ENCODE measurements at places on chromosomes 2 and 18.

DNA sequence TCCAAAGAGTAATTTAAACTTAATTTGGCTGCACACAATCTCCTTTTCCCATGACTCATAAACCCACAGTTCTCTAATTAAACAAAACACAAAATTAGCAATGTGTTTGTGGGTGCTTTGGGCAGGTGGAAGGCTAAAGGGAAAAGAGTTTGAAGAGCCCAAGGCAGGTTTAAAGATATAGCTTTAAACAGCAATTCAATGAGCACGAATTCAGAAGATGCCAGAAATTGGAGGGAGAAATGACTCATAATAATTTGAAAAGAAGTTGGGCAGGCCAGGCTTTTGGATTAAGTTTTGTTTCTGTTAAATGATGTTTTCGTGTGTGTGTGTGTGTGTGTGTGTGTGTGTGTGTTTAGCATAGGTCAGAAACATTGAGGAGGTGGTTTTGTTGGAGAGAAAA, 594.8 kb upstream of the ZEB2 start:
- no peak for DNase-seq

GRCh38 chr2:15591373-15591691, 336 bp upstream of the DDX1 start:
- no peak for DNase-seq

- no peak for DNase-seq
These were observed 259.0 kb downstream of the ZNF385B start for GRCh38 chr2:179602452-179602851.

DNA sequence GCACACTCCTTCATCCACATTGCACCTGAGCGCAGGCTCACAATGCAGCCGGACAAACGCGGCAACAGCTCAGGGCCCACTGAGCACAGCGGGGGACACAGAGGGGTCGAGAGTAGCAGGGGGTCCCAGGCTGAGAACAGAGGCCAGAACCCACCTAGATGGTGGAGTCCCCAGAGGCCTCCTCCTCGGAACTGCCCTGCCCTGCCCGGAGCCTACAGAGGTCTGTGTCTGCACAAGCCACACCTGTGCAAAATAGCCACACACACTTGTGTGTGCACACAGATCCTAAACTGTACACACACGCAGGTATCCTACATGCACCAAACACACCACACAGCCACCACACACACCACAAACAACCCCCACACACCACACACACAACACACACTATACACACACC, 72.8 kb downstream of the TMEM18 start:
- no peak for DNase-seq

- DNase-seq, result peak; percentile 7
These were observed 387.8 kb downstream of the ZNF521 start for GRCh38 chr18:24964216-24964615.

DNA sequence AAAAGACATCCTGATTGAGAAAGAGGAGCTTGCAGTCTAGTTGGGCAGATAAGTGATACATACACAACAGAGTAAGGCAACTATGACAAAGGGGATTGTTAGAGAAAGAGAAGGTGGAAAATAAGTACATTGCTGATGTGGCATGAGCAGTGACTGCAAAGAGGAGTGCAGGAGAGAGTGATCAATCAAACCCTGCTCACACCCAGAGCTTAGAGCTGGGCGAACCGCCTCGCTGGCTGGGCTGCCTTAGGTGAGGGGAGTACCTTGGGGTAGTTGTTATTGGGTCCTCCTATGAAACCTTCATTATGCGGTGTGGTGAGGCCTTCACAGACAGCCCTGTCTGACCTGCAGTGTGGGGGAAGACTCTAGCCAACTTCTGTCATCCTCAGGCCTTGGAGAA, 161.7 kb downstream of the FHOD3 start:
- DNase-seq, result no peak

DNA sequence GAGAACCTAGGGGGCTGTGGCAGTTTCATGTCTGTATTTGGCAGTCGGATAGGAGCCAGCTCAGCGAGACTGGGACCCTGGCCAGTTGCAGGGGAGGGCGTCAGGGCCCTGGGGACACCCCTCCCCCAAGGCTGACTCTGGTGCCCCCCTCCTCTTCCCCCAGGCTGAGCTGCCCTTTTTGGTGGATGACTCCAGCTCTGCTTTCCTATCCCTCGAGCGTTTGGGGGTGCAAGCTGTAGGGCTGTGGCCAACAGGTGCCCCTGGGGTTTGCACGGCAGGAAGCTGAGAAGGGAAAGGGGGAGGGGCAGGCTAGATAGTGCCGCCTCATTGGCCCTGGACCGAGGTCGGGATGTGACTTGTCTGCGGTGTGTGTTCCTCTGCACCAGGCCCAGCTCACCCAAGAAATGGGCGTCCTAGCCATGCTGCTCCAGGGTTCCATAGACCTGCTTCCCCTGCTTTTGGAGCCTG, 26.4 kb downstream of the SPEG start:
- DNase-seq, result no peak

DNA sequence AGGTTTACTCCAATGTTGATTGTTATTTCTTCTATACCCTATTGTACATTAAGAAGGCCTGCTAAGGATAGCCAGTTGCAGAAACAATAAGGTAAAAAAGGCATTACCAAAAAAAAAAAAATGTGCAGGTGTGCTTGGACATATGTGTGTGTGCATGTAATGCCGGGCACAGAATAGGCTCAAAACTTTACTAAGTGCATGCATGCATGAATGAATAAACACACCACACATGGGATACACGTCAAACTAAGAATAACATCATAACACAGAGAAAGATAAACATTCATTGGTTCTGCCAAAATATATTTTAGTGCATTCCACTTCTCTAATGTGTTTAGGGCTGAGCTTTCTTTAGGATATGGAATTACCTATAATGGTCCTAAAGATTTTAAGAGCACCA, 298.2 kb downstream of the TCF4 start:
- DNase-seq, result no peak

DNA sequence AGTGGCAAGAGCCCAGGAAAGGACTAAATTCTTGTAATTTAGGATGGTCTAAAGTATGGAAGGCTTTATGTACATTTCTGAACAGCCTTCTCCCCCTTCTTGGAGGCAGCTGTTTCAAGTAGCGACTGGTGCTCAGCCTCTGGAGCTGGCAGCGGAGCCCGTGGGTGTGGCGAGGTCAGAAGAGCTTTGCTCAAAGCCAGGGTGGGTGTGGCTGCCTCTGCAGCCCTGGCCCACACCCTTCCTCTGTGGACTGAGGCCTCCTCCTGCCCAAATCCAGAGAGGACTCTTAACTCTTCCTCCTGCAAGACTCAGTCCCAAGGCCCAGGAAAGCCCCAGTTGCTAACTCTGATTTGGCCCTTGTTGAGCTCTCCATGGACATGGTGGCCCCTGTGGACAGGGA, 202.1 kb upstream of the REV1 start:
- DNase-seq, result no peak

- no peak for DNase-seq
These were observed 207.5 kb downstream of the STK39 start for GRCh38 chr2:168039881-168040280.

DNA sequence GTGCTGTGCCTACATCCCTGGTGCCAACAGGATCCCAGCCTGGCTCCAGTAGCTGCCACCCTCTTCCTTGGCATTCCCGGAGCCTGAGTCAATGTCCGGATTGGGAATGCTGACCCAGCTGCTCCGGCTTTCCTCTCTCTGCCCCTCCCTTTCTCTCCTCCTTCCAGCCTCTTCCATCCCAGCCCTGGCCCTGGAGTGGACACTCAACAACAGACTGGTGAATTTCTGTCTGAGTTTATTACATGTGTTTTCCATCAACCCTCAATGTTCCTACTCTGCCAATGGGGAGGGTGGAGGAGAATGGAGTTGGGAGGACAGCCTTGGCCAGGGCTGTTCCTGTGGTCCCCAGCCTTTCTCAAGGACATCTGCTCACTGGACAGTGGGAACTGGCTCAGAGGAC, 917 bp upstream of the PRKAG3 start:
- no peak for DNase-seq

GRCh38 chr2:20600756-20601325, 50.1 kb downstream of the HS1BP3 start:
- no peak for DNase-seq

DNA sequence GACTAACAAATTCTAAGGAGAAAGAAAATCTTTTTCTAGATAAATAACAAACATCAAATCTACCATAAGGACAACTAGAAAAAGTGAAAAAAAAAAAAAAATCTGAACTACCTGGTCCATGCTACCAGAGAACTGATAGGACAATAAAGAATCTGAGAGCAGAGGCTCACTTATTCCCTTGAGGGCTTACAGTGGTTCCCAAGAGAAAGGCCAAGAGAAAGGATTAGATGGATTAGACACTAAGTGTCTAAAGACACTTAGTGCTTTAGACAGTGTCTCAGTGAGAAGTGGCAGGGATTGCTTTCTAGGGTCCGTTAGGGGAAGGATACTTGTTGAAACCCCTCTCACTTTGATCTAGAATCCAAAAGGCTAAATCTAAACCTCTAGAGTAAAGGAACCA, 78.2 kb downstream of the COA5 start:
- no peak for DNase-seq

DNA sequence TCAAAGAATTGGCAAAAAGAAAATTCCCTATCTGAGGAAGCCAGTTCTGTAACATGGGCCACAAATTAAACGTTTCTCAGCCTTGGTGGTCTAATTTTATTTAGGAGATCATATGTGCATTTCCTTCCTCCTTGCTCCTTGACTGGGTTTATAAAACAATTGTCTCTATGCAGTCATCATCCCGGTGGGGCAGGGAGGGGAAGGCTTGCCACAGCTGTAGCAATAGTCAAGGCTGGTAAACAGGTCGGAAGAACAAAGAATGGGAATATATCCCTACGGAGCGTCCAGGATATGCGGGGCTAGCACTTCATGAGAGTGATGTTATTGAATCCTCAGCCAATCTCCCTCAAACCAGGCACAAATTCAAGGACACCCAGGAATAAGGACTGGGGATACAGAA, 143.8 kb downstream of the RNF152 start:
- no peak for DNase-seq

GRCh38 chr2:85423525-85423924, 5.0 kb downstream of the SH2D6 start:
- no peak for DNase-seq

GRCh38 chr2:72999729-73000725, 71.5 kb downstream of the SFXN5 start:
- no peak for DNase-seq

GRCh38 chr18:8376113-8376512, 233.1 kb upstream of the RAB12 start:
- no peak for DNase-seq

DNA sequence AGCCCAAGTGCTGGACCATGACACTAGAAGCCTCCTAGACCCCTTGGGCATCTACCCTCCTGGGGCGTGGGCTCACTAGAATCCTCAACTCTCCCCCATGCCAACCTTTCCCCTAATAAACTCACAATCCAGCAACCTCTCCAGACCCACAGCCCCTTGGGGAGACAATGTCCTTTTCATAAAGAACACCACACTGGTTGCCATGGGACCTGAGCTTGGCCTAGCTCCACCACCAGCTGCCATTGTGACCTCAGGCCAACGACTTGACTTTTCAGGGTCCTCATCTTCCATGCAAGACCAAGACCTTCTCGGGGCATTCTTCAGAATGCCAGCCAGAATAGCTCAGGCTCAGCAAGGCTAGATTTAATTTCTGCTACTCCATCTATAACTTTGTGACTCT, 128.1 kb upstream of the NPAS2 start:
- DNase-seq, result no peak

DNA sequence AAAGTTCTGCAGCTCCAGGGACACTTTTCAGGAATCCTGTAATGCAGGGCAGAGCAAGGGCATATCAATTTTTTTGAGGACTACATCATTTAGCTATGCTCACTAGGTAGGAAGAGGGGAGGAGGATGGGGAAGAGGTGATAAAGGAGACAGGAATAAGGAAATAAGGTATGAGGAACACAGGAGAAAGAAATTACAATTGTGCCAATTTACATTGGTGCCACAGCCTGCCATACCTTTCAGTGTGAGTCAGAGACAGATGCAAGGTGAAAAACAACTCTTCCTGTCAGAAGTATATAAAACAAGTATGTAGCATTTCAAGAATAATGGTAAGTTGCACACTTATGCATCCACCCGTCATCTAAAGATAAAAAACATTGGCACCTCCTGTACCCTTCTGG, 5.4 kb upstream of the MRPS9 start:
- no peak for DNase-seq

- no peak for DNase-seq
These were observed 24.3 kb upstream of the BCL11A start for GRCh38 chr2:60577682-60578283.

GRCh38 chr2:24304631-24305030, 55.7 kb downstream of the ITSN2 start:
- no peak for DNase-seq

DNA sequence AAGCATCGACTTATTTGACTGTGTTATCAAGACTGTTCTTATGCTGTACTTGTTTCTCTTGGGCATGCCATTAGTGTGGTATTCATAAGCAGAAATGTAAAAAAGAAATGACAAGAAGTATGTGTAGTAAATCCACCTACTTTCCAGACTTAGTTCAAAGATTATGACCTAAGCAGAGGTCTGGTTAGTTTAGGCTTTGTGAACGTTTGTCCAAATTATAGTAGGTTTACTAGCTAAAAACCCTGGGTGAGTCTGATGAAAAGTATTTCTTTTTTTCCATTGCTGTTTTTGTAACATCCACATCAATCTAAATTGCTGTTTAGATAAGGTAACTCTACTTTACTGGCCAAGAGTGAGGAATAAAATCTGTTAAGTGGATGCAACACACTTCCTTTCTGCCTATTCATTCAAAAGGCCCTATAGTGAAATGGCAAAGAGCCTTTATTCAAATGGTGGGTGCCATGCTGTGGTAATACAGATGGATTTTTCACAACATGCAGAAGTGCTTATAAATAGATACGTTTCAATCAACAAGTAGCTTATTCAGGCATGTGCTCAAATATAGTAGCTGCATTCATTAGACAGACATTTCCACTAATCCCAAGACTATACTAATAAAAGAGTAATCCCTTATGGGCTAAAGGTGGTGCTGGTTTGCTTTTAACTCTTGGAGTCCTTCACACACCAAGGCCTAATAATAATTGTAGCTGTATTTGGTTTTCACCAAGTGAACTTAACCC, 122.5 kb upstream of the LTBP1 start:
- DNase-seq, result no peak

DNA sequence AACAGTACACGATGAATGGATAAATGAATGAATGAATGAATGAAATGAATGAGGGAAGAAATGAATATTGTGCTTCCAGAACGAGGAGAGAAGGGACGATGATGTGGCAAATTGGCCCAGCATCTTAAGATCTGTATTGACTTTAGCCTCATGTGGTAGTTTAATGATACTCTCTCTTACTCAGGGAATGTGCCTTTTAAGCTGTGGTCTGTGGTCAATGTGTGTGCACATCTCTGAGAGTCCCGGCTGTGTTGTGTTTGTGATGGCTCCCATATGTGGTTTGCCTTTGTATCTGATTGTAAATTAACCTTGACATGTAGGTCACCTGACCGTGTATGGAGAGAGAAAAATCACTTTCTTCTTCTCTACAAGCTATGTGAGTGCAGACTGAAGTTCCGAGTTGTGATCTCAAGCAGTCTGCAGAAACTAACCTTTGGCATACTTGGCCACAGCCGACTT, 91.2 kb downstream of the NEDD4L start:
- DNase-seq, result no peak

GRCh38 chr2:124804014-124804940, 779.2 kb downstream of the CNTNAP5 start:
- DNase-seq, result peak; percentile 9

- no peak for DNase-seq
These were observed 35.7 kb downstream of the GCG start for GRCh38 chr2:162116352-162116751.

- no peak for DNase-seq
These were observed 609 bp downstream of the SIGLEC15 start for GRCh38 chr18:45826084-45826483.
